ENCODE measurements at places on chromosomes 7 and 10.

GRCh38 chr7:143299840-143300239, 11.7 kb downstream of the CASP2 start:
- peak; percentile 76 for DNase-seq

- no peak for DNase-seq
Observed at GRCh38 chr10:6089334-6090219, 743 bp downstream of the RBM17 start.

- peak; percentile 35 for DNase-seq
Observed at GRCh38 chr7:27840313-27840712, 100.4 kb downstream of the TAX1BP1 start.

GRCh38 chr7:87548123-87548919, 52.4 kb downstream of the ABCB1 start:
- DNase-seq = no peak

DNA sequence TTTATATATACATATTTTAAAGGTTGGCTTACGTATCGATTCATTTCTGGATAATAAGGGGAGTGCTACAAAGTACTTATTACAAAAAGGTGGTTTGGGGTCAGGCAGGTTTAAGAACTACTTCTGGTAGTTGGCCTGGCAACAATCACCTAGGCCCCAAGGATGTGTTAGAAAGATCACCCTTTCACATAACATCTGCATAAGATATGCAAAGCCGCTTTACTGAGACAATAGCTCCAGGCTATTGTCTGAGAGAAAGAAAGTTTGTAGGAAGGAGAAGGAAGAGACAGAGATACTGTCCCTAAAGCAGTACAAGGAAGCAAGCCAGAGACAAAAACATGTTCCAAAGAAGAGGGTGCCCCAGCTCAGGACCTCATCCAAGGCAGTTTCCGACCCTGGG, 6.2 kb downstream of the PAXIP1 start:
- no peak for DNase-seq

DNA sequence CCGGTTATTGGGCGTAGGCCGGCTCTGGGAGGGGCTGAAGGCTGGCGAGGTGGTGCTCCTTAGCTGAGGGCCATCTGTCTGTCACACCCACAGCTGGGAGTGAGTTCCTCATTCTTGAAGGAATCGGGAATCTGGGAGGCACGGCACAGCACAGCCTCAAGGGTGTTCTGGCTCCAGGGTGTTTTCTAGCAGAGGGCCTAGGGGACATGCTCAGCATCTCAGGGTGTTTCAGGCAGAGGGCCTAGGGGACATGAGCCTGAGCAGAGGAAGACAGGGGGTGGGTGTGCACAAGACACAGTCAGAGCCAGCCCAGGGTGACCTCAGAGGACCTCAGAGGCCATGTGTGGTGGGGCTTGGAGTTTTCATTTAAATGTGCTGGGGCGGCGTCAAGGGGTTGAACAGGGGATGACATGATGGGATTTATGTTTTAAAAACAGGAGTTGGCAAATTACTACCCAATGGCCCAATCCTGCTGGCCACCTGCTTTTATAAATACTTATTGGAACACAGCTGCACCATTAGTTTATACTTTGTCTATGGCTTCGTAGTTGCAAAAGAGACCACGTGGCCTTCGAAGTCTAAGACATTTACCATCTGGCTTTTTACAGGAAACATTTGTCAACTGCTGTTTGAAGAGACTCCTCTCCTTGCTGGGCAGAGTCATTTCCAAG, 121.6 kb downstream of the PRKAG2 start:
- DNase-seq = no peak

DNA sequence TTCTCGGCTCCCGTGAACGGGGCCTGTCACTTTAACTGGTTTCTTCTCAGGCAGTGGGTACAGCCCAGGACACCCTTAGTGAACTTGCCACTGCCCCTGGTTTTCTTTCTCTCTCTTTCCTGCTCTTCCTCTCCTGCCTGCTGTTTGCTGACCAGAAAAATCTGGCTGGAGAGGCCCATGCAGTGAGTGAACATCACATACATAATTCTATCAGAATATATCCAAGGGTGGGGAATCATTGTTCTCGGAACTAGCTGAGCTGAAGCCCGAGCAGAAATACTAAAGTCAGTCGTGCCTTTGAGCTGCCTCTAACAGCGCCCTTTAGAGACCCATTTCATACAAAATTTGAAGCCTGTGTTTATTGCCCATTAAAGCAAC, 501.5 kb upstream of the GALNT17 start:
- DNase-seq = no peak

- DNase-seq = no peak
Observed at GRCh38 chr7:25320791-25321190, 92.5 kb upstream of the NPVF start.

DNA sequence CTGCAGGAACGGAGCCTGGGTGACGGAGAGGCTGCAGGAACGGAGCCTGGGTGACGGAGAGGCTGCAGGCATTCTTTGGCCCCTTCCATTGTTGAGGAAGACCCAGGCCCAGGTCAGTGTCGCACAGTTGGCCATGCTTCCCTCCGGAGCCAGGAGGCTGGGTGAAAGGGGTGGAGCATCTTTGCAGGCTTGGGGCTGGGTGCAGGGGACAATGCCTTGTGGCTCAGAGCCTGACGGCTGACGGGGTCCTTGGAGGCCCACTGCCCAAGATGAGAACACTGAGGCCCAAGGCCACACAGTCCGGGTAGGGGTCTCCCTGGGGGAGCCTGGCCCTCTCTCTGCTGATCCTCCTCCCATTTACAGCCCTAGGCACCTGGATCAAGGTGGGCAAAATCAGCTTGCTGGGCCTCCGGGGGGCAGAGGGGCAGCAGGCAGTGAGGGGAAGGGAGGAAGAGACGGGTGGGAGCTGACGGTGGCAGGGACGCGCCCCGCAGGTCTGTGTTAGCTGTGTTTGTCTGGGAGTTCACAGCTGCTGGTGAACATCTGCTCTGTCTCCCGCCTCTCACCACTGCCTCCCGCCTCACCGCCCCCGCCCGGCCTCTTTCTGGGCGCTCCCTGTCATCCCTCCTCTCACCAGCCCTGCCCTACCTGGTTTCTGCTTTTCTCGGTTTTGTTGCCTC, 30.6 kb upstream of the PCBD1 start:
- DNase-seq = no peak

- DNase-seq = no peak
Observed at GRCh38 chr7:131649003-131649541, 92.6 kb upstream of the PODXL start.

GRCh38 chr7:917255-918117, 37.0 kb downstream of the ADAP1 start:
- no peak for DNase-seq

DNA sequence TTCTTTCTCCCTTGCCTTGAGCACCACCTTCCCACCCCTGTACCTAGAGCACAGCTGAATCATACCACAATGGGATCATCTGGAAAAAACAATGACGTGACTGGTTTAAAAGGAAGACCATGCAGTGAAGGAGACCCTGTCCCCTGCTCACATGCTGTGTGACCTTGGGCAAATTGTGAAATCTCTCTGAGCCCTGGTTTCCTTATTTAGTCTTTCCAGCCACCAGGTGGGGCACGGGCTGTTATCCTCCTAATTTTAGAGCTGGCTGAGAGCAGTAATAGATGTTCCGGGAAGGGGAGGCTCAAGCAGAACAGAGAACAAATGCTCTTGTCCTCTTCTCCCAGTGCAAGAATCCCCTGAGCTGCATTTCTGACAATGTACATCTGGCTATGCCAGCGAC, 198.3 kb downstream of the RPS24 start:
- no peak for DNase-seq

DNA sequence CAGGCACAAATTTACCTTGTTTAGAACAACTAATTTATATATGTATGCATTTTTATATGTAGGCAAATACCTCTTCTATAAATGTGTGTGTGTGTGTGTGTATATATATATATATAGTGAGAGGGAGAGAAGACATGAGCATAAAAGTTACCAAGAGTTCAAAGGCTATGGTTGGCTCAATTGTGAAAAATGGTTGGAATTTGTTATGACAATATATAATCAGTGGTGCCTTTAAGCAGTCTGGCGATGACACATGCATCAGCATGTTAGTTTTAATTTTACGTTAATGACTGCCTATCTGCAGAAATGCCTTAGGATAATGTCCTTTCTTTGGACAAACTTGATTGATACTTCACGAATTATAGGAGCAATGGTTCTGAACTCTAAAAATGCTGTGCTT, 980.8 kb upstream of the LRRTM3 start:
- no peak for DNase-seq

- no peak for DNase-seq
Observed at GRCh38 chr10:51649064-51649463, 50.3 kb downstream of the CSTF2T start.

- DNase-seq = no peak
Observed at GRCh38 chr10:77350134-77350533, 287.5 kb downstream of the KCNMA1 start.

GRCh38 chr7:158827411-158828132, 1.7 kb downstream of the ESYT2 start:
- peak; percentile 51 for DNase-seq

- no peak for DNase-seq
Observed at GRCh38 chr10:95026461-95026860, 42.8 kb downstream of the CYP2C8 start.

GRCh38 chr10:46224414-46224682, 62.4 kb upstream of the ANTXRL start:
- DNase-seq = no peak

DNA sequence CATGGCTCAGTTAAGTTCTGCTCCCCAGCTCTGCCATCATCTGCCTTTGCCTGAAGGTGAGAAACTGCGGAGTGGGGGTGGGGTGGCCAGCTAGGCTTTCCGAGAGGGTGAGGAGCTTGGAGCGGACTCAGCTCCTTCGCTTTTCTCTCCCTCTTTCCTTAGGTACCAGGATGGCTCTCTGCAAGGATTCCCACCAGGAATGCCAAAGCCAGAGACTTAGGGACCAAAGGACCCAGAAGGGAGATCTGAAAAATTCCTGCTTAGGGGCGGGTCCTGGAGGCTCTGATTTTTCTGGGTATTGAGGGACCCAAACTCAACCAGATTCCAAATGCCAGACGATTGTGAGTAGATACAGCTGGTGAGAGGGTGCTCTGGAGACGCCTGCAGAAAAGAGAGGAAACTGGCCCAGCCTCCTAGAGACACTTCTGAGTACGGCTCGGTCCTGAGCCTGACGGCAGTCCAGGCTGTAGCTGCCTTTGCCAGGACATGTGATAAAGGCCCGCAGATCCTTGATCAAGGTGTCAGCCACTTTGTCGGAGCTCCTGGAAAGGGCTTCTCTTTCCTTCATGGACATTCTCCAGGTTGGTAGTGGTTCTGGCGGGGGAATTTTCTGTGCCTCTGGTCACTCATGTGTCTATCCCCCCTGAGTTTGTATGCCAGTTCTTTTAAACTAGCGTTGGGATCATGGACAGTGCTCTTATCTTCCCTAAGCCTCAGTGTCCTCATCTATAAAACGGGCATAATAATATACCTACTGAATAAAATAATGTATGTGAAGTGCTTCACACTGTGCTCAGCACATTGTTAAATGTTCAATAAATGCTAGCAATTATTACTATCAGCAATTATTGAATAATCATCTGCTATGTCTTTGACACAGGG, 42.5 kb upstream of the BTRC start:
- no peak for DNase-seq

DNA sequence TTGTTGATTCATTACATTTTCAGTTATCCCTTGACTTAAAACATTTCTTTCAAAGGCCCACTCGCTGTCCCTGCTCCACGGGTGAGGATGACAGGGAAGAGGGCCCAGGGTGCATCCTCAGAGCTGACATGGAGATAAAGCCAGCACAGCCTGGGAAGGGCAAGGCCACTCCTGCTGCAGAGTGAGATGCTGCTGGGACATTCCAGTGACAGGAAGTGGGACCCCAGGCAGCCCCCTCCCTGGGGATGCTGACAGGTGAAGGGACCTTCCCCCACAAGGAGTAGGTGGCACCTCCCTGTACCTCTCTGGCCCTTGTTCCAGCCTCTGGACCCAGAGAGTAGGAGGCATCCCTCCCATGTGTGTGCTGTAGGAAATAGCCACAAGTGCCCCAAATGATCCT, 97.8 kb upstream of the DDC start:
- no peak for DNase-seq

DNA sequence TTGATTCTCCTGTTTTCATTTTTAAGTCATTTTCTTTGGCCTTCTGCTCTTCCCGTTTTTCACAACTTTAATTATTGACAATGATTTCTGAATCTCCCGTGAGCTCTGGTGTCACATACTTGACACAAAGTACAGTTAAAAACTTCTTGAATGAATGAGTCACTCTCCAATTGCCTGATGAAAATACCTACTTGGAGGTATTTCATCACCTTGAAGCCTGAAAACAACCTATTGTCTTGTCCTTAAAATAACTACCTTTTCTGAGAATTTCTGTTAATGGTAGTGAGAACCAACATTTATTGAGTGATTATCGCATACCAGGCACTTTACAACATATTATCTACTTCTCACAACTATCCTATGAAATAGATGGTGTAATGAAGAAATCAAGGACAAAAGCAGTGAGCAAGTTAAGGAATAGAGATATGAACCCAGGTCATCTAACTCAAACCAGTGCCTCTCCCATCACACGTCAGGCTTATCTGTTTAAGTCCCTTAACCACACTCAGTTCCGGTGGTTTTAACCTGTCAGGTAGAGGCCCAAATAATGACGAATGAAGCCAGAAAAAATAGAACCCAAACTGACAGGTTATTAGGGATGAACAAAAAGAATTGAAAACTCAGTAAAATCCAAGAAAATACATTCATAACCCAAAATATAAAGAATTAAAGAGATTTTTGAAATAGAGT, 11.6 kb downstream of the BET1 start:
- no peak for DNase-seq

GRCh38 chr7:121099572-121099971, 111.1 kb downstream of the CPED1 start:
- DNase-seq = no peak

DNA sequence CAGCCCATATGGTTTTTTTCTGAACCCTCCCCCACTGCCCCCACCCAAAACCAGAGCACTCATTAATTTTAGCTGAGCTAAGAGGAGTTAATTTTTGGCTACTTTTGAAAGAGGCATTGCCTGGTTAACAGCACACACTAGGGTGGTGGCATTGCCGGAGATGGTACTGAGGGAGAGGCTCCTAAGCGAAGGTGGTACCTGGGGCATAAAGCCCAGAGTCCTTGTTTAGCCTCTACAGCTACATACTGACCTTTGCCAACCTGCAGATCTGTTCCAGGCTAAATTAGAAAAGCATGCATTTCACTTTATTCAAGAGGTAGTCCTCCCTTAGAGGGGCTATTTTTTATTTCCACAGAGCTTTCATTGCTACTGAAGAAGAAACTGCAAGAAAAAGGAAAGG, 172.8 kb upstream of the AGK start:
- no peak for DNase-seq

- no peak for DNase-seq
Observed at GRCh38 chr7:73932364-73932763, 71.4 kb downstream of the TMEM270 start.

GRCh38 chr10:24793648-24794379, 70.1 kb upstream of the ARHGAP21 start:
- no peak for DNase-seq

- DNase-seq = no peak
Observed at GRCh38 chr7:129671266-129671665, 59.7 kb downstream of the NRF1 start.

DNA sequence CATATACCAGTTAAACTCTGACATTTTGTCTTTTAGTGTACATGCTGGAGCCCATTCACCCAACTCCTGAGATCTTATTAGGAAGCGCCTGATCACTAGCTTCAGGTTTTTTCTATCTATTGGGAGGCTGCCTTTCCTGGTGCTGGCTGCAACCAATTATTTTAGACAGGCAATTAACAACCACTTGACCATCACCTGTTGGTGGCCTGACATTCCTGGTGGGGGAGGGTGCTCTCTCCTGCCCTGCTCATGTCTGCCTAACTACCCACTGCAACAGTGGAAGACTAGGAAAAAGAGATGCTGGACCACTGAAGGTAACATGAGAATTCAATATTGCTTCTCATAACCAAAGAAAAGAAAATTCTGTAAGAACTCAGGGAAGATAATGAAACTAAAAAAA, 190.3 kb upstream of the GRM3 start:
- no peak for DNase-seq
